ENCODE measurements at places on chromosomes 11 and 22.

- no peak for DNase-seq
These were observed 2.9 kb downstream of the OR51V1 start for GRCh38 chr11:5197536-5197935.

DNA sequence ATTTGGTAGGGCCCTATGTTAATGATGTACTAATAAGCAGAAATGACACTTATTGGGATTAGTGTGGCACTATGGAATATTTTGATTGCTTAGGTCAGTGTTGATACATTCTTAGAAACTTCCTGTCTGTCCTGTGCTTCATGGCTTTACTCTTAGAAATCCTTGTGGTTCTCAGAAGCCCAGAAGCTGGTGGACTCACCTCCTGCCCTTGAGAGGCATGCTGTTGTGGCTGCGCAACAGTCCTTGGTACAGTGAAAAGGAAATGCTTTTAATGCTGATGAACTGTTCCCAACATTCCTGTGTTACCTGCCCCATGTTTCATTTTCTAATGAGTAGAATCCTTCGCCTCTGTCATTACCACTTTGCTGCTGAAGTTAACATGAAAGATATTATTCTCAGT lies 52.4 kb upstream of the MYO18B start:
- no peak for DNase-seq

GRCh38 chr22:36431977-36432376 lies 44.2 kb upstream of the MYH9 start:
- no peak for DNase-seq

DNA sequence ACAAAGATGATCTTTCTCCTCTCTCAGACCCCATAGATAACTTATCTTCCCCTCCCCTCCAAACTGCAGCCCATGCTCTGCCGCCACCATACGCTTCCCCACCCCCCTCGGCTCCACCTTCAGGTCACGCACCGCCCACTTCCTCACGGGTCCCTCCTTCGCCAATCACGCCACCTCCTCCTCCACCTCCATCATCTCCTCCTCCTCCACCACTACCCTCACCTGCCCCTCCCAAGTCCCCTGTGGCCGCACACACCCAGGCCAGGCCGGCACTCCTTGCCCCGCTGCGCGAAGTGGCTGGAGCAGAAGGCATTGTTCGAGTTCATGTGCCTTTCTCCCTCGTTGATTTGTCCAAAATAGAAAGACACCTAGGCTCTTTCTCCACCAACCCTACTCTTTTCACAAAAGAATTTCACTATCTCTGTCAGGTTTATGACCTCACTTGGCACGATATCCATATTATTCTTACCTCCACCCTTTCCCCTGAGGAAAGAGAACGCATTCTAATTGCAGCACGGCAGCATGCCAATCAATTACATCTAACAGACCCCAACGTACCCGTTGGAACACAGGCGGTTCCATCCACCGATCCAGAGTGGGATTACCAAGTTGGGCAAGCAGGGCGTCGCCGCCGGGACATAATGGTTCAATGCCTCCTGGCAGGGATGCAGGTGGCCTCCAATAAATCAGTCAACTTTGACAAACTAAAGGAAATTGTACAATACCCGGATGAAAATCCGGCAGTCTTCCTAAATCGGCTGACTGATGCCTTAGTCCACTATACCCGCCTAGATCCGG lies 12.3 kb upstream of the OR56A3 start:
- no peak for DNase-seq

GRCh38 chr11:92475819-92476218 lies 251.2 kb downstream of the FAT3 start:
- no peak for DNase-seq

GRCh38 chr11:3126207-3126865 lies 38.8 kb downstream of the OSBPL5 start:
- DNase-seq: no peak

DNA sequence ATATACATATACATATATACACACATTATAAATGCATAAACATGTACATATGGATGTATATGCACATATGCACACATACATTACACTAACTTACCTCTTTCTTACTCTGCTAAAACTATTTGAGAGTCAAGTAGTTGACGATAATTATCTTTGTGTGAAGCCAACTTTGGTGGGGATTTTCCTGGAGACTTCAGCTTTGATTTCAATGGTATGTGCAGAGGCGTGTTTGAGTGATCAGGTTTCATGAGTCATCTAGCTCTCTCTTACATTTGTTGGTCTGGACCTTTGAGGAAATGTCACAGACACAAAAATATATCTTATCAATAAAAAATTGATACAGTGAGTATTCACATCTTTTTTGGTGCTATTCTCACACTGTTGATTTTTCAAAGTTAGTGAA lies 769.1 kb upstream of the LUZP2 start:
- no peak for DNase-seq

DNA sequence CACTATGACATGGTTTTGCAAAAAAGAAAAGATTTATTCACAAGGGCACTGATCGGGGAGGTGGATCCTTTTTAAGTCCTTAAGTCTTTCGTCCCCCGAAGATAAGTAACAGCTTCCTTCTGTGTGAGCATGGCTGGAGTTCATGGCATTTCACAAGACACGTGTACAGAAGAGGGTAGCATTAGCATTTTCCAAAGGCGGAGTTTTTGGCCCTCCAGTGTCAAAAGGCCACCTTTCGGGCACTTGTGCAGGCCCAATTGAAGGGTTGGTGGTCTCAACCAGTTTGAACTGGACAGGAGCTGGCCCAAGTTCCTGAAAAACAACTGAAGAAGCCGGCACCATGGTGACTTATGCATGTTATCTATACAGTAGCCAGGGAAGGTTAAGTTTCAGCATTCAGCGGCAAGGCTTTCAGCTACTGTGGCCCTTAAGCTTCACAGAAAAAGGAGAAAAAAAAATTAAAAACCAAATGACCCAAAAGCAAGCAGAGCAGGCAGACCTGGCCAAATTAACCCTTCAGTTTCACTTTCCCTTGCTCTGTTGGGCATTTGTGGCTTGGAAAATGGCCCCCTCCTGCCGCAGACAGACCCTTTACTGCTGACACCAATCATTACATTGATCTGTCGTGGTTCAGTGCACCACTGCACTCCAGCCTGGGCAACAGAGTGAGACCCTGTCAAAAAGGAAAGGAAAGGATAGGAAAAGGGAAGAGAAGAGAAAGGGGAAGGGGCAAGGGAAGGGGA lies 18.7 kb downstream of the ZNF74 start:
- no peak for DNase-seq
